ENCODE measurements at places on chromosomes 6 and 20.

GRCh38 chr6:157985378-157986155, 3.9 kb downstream of the SYNJ2 start:
- no peak for DNase-seq

DNA sequence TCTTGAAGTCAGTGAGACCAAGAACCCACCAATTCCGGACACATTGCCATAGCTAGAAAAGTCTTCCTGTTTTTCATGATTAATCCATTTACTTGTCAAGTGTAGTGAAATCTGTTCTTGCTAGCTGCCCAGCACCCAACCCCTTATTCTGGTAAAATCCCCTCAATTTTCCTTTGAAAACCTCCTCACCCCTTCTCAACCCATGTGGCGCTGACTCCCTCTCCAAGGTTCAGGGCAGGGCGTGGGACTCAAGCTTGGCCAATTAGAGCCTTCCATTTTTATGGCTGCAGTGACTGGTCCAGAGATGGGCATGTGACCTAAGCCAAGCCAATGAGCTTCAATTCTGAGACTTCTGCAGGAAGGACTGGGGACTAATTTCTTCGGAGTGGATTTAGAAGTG, 9.8 kb upstream of the ZBP1 start:
- DNase-seq, result no peak

- no peak for DNase-seq
Observed at GRCh38 chr6:128495536-128496333, 24.7 kb downstream of the PTPRK start.

- DNase-seq, result no peak
Observed at GRCh38 chr6:166005944-166006899, 161.4 kb downstream of the TBXT start.

GRCh38 chr6:168180548-168181011, 101.6 kb upstream of the FRMD1 start:
- DNase-seq, result no peak

DNA sequence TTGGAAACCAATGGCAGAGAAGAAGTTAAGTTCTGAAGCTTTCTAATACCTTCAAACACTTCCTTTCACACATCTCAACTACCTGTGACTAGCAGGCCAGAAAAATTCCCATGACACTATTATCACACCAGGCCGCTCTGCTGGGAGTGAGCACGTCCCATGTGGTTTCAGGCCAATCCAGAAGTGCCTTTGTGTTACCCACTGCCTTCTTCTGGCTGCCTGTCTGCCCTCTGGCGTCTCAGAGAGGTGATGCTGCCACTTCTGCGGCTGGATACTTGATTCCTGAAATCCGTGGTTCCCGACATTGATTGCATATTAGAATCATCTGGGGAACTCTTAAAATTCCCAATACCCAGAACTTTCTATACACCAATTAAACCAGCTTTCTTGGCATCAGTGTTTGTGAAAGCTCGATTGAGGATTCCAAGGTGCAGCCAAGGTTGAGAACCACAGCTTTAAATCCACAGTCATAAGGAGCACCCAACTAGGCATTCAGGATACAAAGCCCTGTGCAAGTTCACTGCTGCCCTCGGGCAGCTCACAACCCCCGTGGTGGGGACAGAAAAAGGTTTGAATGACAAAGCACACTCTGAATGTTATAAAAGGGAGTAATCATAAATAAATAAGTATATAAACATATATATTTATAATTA, 65.6 kb downstream of the STMND1 start:
- DNase-seq, result peak; percentile 18
